ENCODE measurements at places on chromosomes 3 and 15.

DNA sequence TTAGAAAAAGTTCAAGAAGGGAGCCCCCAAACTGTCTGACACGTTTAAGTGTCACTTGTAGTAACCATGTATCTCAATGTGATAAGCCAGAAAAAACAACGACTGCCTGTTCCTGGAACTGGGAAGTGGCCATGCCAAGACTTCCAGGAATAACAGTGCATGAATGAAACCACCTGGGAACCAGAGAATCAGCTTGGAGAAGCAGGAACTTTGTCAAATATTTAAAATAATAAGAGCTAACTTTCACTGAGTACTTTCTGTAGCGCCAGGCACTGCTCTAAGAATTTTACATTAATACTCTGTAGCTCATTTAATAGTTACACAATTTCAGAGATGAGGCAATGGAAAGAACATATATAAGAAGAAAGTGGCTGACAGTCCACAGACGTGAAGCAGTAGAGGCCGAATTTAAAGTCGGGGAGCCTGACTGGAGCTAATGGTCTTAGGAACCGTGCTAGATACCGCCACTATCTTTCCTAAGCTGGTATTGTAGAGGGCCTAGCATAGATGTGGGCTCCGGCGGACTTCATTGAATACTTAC is 876 bp downstream of the PLSCR1 start:
- DNase-seq, result no peak

DNA sequence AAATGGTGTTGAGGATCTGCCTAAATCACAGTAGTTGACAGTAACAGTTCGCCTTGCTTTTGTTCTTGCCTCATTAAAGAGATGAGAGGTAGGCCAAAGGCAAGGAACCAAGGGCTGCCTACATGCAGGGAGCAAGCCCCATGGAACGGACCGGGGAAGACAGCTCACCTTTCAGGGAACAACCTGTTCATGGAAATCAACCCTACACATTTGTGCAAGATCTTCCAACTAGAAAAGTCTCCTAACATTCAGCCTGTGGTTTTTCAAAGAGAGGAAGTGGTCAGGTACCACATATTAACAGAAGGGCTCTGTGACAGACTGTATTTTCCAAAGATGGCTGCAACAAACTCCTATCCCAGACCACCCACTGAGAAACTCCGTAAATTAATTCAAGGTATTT is 1031.8 kb upstream of the NR2F2 start:
- DNase-seq, result no peak

DNA sequence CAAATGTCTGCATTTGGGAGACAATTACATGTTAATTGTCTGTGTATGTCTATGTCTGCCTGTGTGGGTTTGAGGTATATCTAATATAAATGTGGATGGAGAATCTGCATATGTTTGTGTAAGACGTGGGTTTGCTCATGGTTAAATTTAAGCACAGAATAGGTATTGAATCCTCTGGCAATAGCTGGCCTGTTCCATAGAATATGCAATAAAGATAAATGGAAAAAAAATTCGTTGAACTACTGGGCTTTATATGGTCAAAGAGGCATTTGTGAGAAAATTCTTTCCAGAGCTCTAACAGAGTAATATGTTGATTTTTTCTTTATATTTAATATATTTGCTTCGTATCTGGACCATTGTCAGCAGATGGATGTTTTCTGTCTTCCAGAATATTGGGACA is 1.4 kb downstream of the VPS8 start:
- no peak for DNase-seq

DNA sequence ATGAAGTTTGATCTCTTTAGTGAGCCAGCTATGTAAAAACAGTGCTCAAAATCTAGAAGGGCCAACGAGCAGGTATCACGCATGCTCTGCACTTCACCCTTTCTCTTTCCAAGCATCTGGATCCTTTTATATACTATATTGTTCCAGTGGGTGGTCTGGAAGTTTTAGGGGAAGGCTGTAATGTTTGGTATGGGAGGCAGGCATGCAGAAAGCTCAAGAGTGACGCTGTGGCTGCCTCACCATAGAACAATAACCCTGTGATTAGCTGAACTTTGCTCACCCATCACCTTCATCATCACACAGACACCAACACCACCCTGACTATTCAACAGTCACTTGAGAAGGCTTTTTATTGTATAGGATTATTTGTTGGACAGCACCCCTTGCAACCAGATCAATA is 81.6 kb downstream of the FBN1 start:
- DNase-seq, result no peak

GRCh38 chr15:51844747-51845426 is 15.4 kb downstream of the TMOD3 start:
- no peak for DNase-seq

DNA sequence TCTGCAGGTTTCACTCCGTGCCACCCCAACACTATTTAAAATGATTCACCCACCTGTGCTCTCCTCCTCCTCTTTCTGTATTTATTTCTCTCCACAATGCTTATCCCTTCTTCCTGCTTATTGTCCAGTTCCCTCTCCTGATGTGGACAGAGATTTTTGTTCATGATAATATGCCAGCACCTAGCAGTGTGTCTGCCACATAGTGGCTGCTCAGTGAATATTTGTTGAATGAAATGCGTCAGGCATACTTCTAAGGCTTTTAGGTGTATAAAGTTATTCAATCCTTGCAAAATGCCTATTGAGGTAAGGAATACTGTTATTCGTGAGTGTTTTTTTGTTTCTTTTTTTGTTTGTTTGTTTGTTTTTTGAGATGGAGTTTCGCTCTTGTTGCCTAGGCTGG is 67.5 kb upstream of the MME start:
- no peak for DNase-seq

- DNase-seq, result no peak
Observed at GRCh38 chr3:160099834-160100233, 111.2 kb downstream of the IL12A start.

DNA sequence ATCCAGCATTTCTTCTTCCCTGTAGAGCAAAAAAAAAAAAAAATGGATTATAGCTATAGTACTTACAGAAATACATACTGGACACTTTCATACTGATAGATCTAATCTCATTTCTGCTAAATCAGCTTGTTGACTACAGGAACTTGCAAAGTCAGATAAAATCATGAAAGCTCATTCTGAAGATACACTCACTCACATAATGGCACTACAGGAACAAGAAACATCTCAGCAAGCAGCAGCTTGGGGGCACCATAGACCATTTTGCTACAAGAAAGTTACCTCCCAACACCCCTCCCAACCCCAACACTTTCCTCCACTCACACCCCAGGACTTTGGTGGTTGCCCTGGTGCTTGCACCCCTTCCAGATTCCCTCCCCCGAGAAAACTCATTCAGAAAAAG is 4.6 kb downstream of the MYH15 start:
- DNase-seq, result no peak

- no peak for DNase-seq
Observed at GRCh38 chr3:115563984-115564383, 59.3 kb upstream of the GAP43 start.

- DNase-seq, result no peak
Observed at GRCh38 chr3:106421909-106422308, 553.1 kb upstream of the CBLB start.

DNA sequence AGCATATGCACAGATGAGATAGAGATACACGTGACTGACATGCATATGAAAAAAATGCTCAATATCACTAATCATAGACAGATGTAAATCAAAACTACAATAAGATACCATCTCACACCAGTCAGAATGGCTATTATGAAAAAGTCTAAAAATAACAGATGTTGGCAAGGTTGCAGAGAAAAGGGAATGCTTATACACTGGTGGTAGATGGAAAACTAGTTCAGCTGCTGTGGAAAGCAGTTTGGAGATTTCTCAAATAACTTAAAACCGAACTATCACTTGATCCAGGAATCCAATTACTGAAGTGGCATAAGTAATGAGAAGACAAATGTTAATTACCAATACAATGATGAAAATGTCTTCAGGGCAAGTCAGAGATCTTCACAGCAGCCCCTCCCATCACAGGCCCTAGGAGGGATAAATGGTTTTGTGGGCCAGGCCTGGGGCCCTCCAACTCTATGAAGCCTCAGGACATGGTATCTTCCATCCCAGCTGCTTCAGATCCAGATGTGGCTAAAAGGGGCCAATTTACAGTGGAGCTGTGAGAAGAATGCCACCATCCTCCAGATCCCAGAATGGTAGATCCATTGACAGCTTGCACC is 71.4 kb upstream of the PLSCR4 start:
- DNase-seq, result no peak

DNA sequence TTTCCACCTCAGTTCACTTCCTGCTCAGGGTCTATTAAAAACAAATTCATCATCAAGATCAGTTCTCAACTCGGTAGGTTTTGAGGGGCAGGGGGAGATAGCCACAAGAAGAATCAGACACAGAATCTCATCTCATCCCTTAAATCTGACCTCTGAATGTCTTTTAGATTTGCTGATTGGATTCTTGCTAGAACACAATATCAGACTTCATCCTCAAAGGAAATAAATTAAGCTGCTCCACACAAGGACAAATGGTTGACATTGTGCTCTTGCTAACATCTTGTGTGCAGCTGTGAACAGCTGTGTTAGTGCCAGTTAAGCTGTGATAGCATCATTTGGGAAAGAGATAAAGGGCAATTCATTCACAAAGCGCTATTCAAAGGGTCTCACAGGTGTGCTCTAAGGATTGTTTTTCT is 184.0 kb upstream of the ADAMTS9 start:
- DNase-seq, result no peak

- no peak for DNase-seq
Observed at GRCh38 chr15:36545467-36545992, 33.9 kb upstream of the CDIN1 start.

GRCh38 chr15:52021892-52022540 is 3.0 kb downstream of the MAPK6 start:
- no peak for DNase-seq

GRCh38 chr3:172808969-172809546 is 58.5 kb downstream of the ECT2 start:
- DNase-seq, result no peak

- DNase-seq, result no peak
Observed at GRCh38 chr3:73652896-73653295, 28.2 kb upstream of the PDZRN3 start.

DNA sequence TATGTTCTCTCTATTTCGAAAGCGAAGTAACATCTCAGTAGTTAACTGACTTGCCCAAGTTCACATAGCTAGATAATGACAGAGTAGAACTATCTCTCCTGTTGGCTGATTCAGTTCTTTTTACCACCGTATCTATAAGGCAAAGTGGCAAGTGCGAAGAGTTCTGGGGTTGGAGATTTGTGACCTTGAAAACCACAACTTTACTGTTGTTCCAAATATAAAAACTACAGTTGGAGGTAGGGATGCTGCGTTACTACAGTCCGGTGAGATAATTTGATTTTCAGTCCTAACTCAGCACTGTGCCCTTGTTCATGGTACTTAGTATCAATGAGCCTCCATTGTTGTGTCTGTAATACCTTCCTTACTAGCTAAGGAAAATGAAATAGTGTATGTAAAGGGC is 71.2 kb upstream of the GOLGA8B start:
- no peak for DNase-seq

- DNase-seq, result no peak
Observed at GRCh38 chr15:78101423-78102105, 9.2 kb downstream of the SH2D7 start.

GRCh38 chr3:15823092-15823491 is 25.3 kb upstream of the ANKRD28 start:
- no peak for DNase-seq

GRCh38 chr3:50297896-50298725 is 1.1 kb downstream of the HYAL3 start:
- DNase-seq, result no peak

- DNase-seq, result no peak
Observed at GRCh38 chr3:43268636-43269035, 17.7 kb upstream of the SNRK start.

DNA sequence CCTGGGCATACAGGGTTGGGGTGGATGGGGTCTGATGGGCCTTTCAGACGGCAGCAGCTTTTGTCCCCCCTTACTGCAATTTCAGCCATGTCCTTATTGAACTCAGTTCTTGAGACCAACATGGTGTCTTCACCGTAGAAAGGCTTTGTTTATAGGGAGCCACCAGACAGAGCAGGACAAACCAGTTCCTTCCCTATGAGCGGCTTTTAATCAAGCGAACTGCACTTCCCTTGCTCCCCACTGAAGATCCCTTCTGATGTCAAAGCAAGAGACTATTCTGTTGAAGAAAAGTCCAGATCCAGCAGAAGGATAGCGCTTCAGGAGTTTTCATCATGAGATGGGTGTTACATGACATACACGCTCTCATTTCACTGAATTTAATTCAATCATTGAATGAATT is 100.4 kb downstream of the CD47 start:
- DNase-seq, result no peak

DNA sequence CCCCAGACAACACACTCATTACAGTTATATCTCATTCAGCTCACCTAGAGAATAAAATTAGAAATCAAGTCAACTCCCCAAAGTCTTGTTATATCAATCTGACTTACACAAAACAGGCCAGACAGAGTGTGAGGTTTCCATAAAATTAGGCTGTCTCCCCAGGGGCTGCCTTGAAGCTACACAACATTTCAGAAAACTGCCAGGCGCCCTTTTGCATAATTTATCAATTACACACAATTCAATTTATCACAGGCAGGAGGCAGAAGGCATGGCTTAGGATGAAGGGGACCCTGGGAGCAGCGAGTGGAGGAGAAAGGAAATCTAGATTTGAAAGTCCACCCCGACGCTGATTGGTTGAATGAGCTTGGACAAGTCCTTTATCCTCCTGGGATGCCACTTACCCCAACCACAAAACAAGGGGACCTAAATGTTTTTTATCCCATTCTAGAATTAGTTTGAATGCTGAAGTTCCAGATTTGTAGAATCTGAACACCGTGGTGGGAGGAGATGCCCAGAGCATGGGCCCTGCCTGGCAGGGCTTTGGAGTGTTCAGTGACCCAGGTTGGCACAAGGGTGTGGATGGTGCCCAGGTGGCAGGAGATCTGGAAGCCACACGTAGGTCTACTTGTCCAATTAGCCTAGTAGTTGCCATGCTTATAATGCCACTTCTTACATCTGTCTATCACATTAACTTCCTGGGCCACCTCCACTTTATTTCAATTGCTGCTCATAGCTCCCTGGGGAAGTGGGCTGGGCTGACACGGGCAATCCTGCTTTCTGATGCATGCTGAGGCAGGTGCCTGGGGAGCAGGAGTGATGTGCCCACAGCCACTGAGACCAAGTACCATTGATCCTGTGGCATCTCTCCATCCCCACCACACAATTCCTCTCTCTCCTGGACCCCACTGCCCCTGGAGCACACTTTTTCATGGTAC is 119.8 kb upstream of the TLE3 start:
- DNase-seq, result no peak

- DNase-seq, result no peak
Observed at GRCh38 chr3:24963762-24964625, 464.1 kb upstream of the RARB start.

Measured in activated CD4-positive, alpha-beta T cell treated with anti-CD3 and anti-CD28 coated beads for 4 hours (primary cell).